ENCODE measurements at places on chromosomes 5 and 9.

- no peak for DNase-seq
Observed at GRCh38 chr5:55935371-55935770, 59.4 kb downstream of the IL6ST start.

DNA sequence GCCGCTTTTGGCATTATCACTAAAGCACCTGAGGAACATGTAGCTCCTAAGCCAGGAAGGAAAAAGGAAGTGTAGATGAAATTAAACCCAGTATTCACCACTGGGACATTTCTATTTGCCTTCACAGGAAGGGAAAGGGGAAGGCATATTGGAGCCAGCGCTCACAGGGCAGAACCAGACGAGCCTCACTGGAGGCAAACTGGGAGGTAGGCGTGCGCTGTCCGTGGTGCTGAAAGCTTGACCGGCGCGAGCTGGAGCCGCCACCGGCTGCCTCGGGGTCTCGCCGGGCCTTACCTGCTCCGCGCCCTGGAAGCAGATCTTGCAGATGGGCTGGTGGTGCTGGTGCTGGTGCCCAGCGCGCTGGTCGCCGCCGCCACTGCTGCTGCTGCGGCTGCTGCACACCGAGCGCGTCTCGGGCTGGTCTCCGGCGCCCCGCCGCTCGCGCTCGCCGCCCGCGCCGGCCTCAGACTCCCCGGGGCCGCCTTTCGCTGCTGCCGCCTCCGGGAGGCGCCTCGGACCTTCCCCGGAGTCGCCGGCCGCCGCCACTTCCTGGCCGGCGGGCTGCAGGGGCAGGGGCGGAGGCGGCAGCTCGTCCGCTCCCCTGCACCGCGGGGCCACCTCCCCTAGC is 732 bp downstream of the MARCHF11 start:
- peak; percentile 61 for DNase-seq

DNA sequence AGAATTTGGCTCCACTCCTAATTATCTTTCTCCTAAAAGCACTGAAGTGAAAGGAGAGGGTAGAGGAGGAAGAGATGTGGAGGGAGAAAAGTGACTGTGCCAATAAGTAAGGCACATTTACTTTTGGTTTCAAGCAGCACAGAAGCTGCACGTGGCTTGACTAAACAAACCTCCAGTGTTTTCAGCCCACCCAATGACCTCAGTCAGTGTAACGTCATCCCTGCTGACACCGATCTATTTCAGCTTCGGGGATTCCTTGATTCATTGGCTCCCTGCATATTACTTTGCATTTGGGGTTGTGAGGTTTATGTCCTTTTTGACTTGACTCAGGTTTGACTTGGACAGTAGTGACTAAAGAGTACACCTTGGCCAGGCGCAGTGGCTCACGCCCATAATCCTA is 35.6 kb upstream of the NIM1K start:
- DNase-seq = no peak

DNA sequence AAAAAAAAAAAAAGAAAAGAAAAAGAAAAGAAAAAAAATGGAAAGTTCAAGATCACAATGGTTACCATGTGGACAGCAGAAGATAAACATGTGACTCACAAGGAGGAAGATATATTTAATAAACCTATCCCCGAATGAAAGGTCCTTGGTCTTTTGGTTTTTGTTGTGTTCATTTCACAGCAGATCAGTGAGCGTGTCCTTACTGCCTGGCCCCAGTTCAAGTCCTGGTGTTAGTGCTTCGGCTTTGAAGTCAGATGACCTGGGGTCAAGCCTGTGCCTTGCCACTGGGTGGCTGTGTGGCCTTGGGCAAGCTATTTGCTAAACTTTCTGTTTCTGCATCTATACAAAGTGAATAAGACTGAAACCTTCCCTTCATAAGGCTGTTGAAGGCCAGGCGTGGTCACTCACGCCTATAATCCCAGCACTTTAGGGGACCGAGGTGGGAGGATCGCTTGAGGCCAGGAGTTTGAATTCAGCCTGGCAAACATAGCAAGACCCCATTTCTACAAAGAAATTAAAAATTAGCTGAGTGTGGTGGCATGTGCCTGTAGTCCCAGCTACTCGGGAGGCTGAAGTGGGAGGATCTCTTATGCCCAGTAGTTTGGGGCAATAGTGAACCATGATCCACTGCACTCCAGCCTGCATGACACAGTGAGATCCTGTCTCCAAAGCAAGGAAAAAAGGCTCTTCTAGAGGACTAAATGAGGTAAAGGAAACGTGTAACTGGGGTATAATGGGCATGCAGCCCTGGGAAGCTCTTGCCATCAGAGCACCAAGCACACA is 94.5 kb upstream of the SPATA31D4 start:
- no peak for DNase-seq

DNA sequence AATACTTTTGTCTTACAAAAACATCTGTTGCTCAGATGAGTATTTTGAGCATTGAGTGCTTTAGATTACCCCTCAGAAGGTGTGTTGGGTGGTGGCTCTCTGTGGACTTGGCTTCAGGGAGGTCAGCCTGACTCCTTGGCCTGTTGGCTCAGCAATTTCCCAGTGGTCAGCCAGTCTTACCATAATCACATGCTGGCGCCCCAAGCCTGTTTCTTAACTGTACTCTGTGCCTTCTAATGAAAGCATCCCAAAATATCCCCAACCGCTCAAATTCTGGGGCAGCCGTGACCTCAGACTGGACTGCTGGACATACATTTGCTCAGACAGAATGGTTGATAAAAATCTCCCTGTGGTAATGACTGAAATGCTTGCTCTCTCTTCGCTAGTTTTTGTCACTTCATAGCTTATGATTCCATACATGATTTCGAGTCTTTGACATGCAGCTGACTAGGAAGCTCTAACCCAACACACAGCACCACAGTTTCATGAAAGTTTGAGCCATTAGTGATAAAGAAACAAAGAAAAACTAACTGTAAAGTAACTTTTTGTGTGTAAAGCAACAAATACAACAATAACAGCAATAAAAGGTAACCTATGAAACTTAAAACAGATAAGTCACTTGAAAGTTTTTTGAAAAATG is 562.2 kb upstream of the MEF2C start:
- DNase-seq = no peak

GRCh38 chr5:88785746-88786565 is 97.0 kb downstream of the MEF2C start:
- no peak for DNase-seq

DNA sequence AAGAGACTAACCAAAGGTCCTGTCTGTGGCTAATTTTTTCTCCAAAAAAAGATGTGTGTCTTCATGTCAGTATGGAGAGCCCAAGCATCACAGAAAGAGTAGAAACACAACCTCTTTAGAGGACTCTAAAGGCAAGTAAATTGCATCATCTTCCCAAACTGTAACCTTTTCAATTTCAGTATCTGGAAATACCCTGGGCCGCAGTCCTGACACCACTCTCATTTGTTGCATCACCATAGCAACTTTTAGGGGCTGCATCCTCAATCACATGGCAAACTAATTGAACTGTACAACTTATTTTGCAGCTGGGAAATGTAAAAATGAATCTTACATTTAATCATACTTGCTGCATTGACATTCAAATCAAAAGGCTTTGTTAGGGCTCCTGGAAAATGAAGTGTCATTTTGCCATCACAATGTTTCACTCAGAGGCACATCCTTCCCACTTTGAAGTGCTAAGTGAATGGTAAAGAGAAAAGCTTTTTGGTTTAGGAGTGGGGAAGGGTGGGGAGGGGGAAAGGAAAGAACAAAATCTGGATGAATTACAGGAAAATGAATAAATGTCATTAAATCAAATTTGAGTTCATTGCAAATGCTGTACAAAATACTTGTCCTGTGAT is 60.6 kb upstream of the GRIA1 start:
- DNase-seq = no peak

DNA sequence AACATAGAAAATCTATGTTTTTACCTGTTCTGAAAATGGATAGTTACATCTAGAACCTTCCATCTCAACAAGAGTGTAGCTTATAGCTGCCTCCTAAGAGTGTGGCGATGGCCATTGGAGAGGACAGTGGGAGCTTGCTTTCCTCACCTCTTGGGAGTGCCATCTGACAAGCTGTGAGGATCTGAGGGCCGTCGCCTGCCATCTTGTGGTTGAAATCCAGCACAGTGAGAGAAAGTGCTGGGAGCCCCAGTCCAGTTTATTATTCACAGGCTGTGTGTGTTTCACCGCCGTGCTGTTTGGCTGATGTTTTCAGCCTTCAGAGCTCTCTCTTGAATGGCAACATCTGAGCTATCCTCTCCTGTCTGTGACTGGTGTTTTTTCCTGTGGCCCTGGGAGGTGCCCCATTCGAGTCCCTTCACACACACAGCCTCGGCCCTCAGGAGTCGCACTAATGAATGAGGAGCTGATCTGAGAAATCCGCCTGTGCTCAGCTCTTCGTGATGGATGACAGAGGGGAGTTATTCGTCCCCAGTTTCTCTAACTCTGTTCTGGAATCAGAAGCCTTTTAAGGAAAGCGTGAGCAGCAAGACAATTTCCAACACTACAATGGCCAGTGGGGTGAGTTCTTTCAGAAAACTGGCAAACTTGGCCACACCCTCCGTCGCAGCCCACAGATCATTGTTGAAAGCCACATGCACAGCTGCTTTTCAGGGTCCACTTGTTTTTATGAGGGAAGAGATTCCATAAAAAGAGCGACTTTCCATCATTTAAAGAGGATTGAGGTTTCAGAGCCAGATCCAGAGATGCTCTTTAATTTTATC is 170.3 kb downstream of the PDZD2 start:
- peak; percentile 66 for DNase-seq
